ENCODE measurements at places on chromosomes 11 and 22.
A peak's percentile ranks its signal among the peaks of the same experiment; 100 is the strongest.

DNA sequence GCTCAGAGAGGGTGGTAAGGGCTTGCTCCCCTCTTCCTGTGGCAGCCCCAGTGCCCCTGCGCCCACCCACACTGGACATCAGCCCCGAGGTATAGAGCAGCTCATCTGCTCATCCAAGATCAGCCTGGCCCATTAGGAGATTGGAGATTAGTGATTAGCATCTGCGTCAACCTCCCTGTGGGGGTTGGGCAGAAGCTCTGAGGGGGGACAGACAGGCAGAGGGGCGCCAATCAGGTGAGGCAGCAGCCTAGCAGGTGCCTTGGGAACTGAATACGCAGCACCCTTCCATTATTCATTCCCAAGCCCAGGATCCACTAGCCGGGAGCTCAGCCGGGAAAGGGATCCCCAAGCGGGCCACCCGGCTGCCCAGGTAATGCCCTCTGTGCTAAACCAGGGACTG lies 11.0 kb downstream of the SMTN start:
- DNase-seq: no peak

- DNase-seq: no peak
These were observed 32.2 kb upstream of the A4GALT start for GRCh38 chr22:42752912-42753311.

- no peak for DNase-seq
These were observed 6.8 kb downstream of the NHERF4 start for GRCh38 chr11:119192111-119192510.

DNA sequence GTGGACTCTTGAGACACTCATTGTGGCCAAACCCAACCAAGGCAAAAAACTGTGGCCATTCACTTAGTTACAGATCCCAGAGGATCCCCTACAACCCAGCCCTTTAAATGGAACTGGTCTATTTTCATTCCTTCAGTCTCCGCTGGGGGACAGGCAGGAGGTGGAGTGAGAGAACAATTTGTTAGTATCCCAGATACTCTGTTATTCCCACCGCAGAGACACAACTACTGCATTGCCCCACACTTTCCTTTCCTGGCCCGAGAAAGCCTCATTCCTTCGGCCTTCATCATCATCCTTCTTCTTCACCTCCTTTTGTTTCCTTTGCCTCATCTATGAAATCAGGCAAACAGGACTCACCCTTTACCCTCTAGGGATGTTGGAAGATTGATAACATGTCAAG lies 191.1 kb downstream of the NTM start:
- DNase-seq: no peak

- peak; percentile 32 for DNase-seq
These were observed 595 bp downstream of the SYVN1 start for GRCh38 chr11:65133724-65134123.

- peak; percentile 10 for DNase-seq
These were observed 6.9 kb upstream of the B3GNT6 start for GRCh38 chr11:77027275-77027674.

- DNase-seq: no peak
These were observed 47.2 kb downstream of the KCNQ1OT1 start for GRCh38 chr11:2652333-2653197.

DNA sequence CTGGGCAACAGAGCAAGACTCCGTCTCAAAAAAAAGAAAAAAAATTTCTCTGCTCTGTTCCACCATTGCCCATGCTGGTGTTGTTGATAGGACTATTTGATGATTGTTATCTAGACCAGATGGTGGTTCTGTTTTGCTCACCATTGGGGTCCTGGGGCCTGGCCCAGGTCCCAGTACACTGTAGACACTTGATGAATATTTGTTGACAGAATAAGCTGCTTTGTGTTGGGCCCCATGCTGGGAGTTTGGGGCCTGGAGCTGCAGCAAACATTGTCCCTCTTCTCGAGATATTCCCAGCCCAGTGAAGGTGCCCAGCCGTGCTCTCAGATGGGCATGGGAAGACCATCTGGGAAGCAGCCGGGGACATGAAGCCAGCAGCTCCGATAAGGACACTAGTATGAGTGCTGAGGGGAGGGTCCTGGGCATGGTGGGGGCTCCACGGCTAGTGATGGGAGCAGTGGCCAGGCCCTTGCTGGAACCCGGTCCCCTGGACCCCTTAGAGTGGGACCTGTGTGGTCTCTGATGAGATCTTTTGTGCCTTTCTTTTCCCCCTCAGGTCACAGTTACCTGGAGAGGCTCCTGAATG lies 13.6 kb downstream of the INCENP start:
- no peak for DNase-seq

DNA sequence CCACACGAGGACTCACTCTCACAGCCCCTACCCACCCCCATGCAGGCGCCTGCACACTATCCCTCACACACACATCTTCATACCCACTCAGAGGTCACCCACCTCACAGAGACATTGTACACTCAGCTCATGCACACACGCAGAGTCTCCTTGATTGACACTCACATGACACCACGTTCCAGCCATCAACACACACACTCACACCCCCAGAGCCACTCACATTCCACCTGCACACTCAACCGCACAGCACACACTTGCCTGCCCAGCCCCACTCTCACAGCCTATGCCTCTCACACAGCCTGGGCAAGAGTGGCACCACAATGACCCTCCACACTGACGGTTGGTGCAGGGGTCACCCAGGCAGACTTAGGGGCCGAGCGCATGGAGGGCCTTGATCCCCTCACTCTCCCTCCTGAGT lies 2.2 kb downstream of the SPI1 start:
- DNase-seq: no peak

DNA sequence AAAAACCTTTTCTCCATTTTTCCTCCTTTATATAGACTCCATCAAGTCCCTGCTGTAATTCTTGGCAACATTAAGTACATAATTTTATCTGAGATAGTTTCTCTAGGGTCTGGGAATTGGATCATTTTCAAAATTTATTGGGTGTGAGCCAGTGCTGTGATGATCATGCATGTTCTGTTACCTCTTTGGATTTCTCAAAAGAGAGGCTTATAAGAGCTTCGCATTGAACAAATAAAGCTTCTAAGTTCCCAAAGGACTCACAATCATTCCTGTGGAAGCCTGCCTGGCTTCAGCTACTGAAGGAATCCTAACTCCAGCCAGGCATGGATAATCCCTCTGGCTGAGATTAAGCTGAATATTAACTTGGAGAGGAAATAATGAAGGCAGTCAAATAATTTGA lies 208.5 kb downstream of the RAB38 start:
- DNase-seq: no peak

DNA sequence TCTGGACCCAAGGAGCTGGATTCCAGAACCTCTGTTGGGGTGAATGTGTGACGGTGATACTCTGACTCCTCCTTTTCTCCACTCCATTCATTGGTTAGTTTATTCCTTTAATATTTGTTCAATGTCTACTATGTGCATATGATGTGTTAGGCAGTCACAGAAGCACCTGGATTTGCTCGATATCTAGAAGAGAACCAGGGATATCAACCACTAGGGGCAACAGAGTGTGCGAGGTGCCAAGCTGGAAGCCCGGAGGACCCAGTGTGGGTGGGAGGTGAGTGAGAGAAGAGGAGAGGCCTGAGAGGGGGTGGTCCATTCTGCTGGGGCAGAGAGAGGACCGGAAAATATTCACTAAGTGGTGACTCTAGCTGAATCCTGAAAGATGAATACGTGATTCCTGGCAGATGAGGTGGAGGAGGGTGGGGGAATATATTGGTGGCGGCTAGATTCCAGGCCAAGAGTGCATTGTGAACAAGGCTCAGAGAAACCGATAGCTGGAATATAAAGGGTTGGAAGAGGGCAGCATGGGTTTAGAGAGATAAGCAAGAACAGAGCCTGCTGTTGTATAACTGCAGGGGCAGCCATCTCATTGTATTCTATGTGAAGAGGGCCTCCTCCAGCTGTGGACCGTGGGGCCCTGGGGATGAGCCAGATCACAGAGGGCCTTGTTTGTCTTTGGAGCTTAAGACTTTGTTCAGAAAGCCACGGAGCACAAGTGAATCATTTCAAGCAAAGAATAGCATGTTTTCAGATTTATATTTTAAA lies 6.9 kb upstream of the TIMP3 start:
- DNase-seq: no peak

GRCh38 chr11:62472063-62472884 lies 53.4 kb downstream of the SCGB1A1 start:
- no peak for DNase-seq

DNA sequence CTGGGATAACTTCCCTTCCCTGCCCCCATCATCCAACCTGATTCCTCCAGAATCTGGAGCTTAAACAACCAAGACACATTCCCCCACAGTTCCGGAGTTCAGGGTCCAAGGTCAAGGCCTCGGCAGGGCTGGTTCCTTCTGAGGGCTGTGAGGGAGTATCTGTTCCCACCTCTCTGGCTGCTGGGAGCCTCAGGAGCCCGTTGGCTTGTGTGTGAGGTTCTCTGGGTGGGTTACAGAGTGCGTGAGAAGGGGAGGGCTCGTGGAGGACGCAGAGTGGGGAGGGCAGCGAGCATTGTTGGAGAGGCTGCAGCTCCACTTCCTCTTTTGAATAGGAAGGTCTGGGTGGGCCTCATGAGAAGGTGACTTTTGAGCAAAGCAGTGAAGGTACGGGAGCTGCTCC lies 8.5 kb downstream of the SERHL2 start:
- DNase-seq: no peak

GRCh38 chr11:91749251-91749650 lies 475.4 kb upstream of the FAT3 start:
- no peak for DNase-seq

Data from hematopoietic multipotent progenitor cell treated with erythropoietin and hydrocortisone succinate and interleukin-3 and kit ligand, for 17 days (in vitro differentiated cells).